ENCODE measurements at places on chromosomes 1 and 21.
A peak's percentile ranks its signal among the peaks of the same experiment; 100 is the strongest.

GRCh38 chr1:119954476-119955422 is 58.4 kb upstream of the ADAM30 start:
- DNase-seq: no peak

GRCh38 chr21:37427221-37427620 is 60.6 kb downstream of the DYRK1A start:
- DNase-seq: no peak

GRCh38 chr1:23531562-23532094 is 595 bp upstream of the E2F2 start:
- no peak for DNase-seq

GRCh38 chr1:97144527-97144926 is 422.9 kb downstream of the PTBP2 start:
- DNase-seq: no peak

DNA sequence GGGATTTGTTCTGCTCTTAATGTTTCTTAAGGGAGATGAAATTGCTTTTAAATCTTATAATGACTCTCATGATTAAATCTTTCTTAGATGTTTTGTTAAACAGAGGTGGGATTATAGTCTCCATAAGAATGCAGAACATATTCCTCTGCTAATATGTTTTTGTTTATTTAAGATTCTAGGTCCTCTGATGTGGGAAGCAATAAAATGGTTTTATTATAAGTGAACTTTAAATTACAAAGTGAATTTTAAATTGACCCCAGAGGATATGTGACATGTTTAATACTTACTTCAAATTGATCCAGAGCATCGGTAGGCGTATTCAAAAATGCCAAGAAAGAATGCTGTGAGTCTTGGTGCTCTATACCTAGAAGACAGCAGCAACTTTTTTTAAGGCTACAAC is 129.4 kb downstream of the COQ8A start:
- no peak for DNase-seq

DNA sequence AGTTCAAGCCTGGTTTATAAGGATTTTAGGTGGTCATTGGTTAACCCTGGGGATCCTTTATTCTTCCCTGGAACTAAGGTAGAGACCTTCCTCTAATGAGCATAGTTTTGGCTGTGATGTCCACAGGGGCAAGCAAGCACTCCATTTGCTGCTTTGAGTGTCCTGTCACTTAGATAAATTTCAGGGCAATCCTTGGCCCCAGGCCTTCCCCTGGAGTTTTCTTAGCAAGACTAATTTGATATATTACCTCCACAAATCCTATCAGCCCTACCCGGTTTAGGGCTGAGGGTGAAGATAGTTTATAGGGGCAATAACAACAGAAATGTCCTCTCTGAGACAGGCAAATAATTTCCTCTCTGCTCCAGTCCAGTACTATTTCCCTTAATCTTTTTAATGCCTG is 166.6 kb downstream of the CYYR1 start:
- no peak for DNase-seq

GRCh38 chr1:201450721-201451291 is 18.2 kb downstream of the PHLDA3 start:
- no peak for DNase-seq

- no peak for DNase-seq
Measured at GRCh38 chr1:75438355-75438754, 172.6 kb downstream of the SLC44A5 start.

DNA sequence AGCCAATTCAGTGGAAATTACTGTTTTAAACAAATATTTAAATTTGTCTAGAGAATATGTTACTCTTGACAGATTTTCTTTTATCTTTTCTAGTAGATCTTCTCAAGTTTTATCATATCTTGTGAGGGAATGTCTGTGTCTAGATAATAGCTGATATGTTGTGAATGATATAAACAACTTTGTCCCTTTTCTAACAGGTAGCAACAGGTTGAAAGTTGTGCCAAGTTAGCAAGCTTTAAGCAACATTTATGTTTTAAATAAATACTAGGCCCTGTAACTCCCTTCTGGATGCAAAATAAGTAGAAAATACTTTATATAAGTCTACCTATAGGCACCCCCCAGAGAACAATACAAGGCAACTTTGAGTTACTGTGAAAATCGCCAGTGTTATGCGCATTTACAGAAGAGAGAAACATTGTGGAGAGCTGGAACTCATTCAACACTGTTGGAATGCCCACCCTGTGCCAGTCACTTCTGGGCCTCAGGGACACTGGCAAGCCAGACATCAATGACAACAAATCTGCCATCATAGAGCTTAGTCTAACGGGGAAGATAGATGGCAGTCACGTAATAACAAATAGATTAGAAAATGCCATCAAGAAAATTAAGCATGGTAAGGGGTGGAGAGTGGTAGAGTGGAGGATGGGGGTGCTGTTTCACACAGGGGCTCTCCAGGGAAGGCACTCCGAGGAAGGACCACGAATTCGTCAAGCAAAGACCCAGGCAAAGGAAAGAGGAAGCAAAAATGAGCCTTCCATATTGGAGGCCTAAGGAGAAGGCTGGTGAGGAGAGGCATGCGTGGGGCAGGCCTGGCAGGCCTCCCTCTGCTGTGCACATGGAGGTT is 4.4 kb downstream of the MAP3K21 start:
- no peak for DNase-seq

DNA sequence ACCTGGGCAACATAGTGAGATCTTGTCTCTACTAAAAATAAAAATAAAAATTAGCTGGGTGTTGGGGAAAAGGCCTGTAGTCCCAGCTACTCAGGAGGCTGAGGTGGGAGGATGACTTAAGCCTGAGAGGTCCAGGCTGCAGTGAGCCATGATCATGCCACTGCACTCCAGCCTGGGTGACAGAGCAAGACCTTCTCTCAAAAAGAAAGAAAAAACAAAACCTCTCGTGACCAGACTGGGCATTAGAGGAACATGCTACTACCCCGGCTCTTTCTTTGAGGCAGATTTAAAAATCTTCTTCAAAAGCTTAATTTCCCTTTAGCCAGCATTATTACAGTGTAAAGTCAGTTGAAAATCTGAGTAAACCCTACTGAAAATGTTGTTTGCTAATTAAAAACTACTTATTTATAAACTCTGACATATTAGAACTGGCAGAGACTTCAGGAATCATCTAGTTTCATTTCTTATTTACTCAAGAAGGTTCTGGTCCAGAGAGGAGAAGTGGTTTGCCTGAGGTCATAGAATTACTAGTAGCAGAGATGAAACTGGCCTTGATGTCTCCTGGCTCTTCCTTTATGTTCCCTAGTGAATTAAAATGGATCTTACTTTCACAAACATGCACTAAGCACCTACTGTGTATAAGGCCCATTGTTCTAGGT is 11.6 kb upstream of the ELAVL4 start:
- no peak for DNase-seq

- no peak for DNase-seq
Measured at GRCh38 chr1:176866011-176866714, 298.3 kb downstream of the ASTN1 start.

DNA sequence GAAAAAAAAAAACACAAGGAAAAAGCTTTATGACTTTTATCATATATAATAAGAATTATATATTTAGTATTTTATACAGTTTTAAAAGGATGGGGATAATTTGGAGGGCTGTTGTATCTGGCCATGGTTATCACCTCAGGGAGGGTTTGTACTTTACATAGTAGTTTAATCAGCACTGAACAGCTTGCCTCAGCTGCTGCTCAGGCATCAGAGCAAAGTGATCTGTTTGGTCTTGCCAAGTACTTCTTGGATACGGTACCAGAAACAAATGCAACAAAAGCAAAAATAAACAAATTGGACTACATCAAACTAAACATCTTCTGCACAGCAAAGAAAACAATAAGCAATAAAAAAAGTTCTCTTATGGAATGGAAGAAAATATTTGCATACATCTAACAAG is 2.6 kb upstream of the SPTA1 start:
- DNase-seq: no peak

- peak; percentile 38 for DNase-seq
Measured at GRCh38 chr1:50333595-50333974, 89.7 kb downstream of the DMRTA2 start.

DNA sequence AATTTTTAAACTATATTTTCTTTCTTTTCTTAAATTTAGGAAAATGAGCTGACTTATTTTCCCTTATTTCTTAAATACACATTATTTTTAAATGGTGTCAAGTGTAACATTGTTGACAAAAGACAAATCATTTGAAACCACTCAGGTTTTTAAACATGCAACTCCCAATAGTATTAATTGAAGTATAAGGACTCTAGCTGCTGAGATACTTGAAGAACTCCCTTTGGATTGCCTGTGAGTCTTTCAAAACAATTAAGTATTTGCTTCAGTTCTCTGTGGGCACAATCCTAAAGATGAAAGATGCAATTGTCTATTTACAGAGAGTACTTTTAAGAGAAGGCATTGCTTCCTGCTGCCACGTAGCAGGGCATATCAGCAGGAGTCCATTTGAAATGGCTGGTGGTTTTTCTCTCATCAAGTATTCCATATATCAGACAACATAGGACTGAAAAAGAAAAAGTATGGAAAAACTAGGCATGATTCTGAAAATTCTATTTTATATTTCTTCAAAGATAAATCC is 373.4 kb downstream of the NEGR1 start:
- no peak for DNase-seq

GRCh38 chr1:247627951-247628350 is 22.6 kb downstream of the OR2G3 start:
- DNase-seq: no peak

DNA sequence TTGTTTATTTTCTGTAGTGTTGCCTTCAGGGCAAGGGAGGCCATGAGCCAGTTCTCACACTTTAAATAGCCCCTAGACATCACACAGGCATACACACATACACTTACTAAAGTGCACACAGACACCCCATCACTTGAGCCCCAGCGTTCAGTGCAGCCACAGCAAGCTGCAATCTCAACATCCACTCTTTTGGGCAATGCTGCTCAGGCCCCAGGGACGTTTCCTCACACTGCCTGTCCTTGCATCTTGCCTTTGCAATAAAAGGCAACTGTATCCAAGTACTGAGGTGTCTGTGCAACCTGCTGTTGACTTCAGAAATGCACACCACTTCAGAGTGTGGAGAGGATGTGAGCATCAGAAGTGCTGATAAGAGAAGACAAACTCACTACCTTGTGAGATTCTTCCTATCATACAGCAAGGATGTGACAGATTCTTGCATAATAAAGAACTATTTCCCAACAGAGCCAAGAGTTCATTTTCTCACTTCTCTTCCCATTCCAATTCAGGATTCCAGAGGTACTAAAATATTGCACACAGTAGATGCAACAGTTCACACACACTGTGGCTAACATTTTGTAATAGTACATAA is 36.2 kb downstream of the IRF2BP2 start:
- DNase-seq: no peak

- DNase-seq: no peak
Measured at GRCh38 chr1:234654002-234654733, 44.2 kb upstream of the IRF2BP2 start.

DNA sequence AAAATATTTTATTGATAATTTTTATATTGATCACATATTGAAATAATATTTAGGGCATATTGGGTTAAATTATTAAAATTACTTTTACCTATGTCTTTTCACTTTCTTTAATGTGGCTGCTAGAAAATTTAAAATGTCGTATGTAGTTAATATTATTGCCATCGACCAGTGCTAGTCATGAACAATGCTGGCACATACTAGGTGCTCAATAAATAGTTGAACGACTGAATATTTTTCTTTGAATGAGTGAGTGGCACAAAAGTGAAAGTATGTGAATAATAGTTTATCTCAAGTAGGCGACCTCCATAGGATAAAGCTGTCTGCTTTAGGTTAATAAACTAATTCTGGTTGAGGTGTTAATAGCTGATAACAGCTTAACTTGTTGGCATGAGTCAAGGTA is 150.8 kb upstream of the FGGY start:
- DNase-seq: no peak

Measured in stimulated activated CD8-positive, alpha-beta memory T cell treated with anti-CD3 and anti-CD28 coated beads, Interleukin-15, amount 100 ng/mL, for 48 hours (primary cell).